ENCODE measurements at places on chromosomes 3 and 15.

- peak; percentile 56 for DNase-seq
Observed at GRCh38 chr3:51384055-51384725, 901 bp upstream of the MANF start.

DNA sequence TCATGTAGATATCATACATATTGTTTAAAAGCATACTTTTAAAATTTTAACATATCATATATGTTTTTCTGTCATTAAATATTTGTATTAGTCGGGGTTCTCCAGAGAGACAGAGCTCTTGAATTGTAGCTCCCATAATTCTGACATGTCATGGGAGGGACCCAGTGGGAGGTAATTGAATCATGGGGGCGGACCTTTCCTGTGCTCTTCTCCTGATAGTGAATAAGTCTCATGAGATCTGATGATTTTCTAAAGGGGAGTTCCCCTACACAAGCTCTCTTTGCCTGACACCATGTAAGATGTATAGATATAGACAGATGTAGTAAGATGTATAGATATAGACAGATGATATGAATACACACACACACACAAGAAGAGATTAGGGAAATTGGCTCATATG, 161.2 kb upstream of the ABI3BP start:
- no peak for DNase-seq

GRCh38 chr15:38217788-38218609, 34.6 kb upstream of the SPRED1 start:
- no peak for DNase-seq

GRCh38 chr15:96692826-96693225, 362.3 kb downstream of the NR2F2 start:
- no peak for DNase-seq

- DNase-seq: no peak
Observed at GRCh38 chr3:20401253-20401652, 215.2 kb upstream of the SGO1 start.

- DNase-seq: no peak
Observed at GRCh38 chr3:12822725-12823373, 18.5 kb downstream of the RPL32 start.

Measured in frontal cortex (tissue), 4 donors.